ENCODE measurements at places on chromosomes 6 and 20.

- DNase-seq = no peak
Measured at GRCh38 chr20:41248368-41249024, 69.0 kb downstream of the ZHX3 start.

GRCh38 chr6:134437376-134437775 is 119.5 kb upstream of the SGK1 start:
- peak; percentile 66 for DNase-seq

DNA sequence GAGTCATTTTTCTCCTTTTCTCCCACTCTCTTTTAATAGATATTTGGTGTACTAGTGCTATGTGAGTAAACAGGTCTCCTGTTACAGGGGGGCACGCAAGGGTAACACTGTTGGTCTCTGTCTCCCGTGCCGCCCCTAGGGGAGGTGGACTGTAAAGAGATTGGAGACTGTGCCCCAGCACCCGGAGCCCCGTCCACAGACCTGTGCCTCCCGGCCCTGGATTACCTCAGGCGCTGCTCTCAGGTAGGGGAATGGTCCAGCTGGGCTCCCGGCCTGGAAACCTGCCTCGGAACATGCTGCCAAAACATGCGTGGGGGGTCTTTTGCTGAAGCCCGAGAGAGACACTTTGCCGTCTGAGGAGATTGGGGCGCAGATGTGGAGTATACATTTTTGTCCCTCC is 66.4 kb upstream of the SMIM28 start:
- no peak for DNase-seq

DNA sequence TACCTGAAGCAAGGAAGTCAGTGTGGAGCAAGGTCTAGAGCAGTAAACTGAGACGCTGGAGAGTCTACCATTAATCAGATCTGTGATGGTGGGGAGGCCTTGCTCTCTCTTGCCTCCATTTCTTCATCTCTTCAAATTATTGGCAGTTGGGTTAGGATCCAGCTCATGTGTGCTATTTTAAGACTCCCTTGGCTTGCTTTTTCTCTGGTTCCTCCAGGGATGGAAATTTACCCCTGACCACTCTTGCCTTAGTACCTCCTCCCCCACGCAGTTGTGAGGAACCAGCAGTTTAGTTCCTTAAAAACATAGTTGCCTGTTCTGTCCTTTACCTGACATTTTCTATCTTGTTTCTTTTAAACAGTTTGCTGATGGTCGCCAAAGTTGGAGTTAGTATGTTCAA is 7.4 kb downstream of the TMEM14C start:
- no peak for DNase-seq

DNA sequence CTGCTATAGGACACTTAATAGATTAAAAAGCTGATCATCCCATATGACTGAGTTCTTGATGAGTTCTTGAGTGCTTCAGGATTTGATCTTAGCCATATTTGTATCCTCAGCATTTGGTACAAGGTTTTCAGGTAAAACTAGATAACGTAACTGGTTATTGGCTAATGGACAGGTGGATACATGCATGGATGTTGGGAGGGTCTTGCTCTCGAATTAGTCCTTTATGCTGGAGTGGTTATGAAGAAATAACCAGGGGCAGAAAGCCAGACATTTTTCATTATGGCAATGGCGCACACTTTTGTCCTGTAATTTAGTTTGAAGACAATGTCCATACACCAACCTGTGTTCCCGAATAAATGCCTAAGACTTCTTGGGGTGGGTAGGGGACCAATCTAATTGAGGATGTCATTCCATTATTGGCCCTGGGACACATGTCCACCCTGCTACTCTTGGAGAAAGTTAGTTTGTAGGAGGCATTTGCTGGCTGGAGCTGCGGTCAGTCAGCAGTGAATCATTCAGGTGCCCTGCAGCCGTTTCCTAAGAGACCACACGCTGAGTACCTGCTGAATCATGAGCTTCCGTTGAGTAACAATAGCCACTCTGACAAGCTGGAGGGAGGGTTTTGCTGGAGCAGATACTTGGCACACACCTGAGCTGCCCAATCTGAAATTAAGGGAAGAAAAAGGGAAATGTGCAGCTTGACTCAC is 194.4 kb downstream of the FOXA2 start:
- no peak for DNase-seq

DNA sequence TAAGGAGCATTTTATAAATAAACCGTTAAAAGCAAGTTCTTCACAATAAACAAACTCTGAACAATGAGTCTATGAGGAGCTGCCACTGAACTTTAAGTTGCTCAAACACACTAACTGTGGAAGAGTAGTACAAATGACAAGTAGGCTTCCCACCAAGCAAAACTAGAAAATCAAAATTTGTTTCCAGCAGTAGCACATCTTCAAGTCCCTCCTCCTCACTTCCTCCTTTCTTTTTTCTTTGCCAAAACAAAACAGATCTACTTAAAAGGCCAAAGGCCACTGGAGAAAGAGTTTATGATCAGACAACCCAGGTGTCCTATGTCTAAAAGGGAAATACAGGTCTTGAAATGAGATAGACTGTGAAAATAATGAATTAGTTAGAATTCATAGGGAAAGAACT is 17.1 kb upstream of the FAM135A start:
- DNase-seq = no peak

DNA sequence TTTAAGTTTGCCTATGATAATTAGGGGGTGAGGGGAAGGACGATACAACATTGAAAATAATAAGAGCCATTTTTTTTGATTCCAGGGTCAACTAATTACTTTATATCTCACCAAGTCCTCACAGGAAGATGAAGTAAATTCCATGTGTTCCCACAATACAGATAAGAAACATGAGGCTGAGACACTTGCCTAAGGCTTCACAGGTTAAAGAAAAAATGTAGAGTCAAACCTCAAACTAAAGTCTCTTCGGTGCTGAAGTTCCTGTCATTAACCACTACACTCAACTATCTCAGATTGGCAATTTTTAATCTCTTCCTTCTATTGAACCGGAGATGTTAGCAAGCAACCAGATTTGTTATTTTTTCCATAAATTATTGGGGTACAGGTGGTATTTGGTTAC is 33.0 kb downstream of the MRAP2 start:
- no peak for DNase-seq

DNA sequence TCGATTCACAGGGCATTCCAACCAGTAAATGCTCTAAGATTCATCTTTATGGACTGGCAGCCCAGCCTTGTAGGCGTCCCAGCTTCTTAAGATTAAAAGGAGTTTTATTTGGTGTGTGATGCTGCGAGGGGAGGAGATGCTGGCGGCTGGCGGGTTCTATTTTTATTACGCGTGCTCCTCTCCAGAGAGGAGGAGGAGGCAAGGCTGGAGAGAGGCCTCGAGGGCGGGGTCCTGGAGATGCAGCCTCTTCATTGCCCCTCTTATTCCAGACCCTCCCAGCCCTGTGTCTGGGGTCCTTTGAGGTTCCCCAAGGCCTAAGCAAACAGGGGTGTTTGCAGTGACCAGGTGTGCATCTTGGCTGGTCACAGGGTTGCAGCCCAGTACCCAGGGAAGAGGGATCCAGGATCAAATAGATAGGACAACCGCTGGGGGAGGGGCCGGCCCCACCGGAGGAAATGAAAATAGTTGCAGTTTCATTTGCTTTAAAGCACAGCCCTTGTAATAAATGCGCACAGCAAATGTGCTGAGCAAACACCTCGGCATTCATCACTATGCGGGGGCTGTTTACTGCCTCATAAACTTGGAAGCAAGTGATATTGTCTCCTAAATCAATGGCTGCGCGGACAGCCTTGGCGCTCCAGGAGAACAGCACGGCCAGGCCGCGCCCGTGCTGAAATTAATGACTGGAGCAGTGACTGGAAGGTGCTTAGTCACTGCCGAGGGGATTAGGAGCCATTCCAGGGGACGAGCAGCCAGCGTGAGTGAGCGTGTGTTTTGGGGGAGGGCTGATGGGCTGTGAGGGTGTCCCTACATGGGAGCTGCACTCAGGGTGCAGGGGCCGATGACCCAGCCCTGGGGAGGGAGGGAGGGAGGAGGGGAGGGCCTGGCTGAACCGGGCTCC is 83.0 kb downstream of the TMEM242 start:
- DNase-seq = no peak
